ENCODE measurements at places on chromosomes 16 and 17.

DNA sequence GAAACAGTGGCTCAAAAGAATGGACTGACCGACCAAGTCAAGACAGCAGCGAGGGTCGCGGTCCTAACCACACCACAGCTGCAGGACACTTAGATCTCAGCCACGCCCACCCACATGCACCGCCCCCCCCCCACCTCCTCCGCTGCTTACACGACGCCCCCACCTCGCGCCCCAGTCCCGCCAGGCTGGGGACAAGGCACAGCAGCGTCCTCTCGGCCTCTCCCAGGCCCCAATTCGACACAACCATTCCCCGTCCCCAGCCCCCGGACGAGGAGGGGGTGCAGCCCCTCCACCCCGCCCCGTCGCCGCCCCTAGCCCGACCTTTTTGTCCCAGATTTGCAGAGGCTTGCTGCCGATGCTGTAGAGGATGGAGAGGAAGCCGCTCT lies 477 bp downstream of the CFAP20 start:
- peak; percentile 26 for DNase-seq

DNA sequence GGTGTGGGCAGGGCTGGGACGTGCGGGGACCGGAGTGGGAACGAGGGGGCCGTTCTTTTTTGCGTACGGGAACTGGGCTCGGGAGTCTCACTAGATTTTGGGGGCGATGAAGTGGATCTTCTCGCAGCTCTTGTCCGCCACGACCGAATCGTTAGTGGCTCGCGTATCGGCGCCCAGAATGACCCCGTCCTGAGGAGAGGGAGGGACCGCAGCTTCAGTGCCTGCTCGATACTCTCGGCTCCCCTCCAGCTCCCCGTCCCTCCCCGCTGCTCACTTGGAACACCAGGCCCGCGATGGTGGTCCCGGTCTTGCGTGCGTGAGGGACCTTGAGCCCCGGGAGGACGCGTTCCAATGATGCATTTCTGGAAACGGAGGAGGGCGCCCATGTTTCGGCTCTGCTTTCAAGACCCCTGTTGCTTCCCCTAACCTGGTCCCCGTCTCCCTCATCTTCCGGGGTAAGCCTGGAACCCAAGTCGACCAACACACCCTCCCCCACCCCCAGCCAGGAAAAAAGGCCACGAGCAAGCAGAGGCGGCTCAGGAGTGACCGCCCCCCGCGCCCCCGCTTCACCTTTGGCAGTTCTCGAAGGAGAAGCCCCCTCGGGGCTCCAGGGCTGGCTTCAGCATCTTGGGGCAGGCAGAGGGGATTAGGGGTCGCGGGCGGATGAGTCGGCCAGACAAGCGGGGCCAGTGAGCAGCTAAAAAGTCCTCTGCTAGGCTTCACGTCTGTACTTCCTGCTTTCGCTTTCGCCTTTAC lies at the start of gene PSMB10:
PSMB10 (minus strand) TSS at position 727 of the 756 bp plus-strand sequence; CDS start at position 626, 101 bp downstream.
- peak; percentile 40 for DNase-seq

DNA sequence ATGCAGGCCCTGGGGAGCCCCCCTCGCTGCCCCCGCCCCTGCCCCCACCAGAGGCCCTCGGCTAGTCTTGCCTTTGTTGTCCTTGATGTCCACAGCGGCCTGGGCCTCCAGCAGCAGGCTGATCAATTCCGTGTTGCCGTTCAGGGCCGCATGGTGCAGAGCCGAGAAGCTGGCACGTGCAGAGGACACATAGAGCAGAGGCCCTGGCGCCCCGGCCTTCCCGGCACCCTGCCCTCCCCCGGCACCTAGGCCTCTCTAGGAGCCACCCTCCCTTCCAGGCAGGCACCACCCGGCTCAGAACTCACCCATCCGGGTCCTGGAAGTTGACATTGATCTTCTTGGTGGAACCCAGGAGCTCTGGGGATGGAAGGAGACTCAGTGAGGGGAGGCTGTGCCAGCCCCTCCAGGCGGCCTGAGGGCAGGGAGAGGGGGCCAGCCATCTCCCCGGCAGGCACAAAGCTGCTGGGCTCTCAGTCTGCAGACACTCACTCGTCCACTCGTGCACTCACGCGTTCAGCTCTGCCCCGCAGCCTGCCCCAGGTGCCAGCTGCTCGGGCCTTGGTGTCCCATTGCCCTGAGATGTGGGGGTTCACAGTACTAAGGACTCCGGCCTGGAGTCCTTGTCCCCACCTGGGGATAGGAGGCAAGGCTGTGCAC lies 6.3 kb downstream of the CASKIN1 start:
- DNase-seq, result no peak

- DNase-seq, result no peak
Observed at GRCh38 chr16:49530427-49530970, 156.9 kb downstream of the C16orf78 start.

DNA sequence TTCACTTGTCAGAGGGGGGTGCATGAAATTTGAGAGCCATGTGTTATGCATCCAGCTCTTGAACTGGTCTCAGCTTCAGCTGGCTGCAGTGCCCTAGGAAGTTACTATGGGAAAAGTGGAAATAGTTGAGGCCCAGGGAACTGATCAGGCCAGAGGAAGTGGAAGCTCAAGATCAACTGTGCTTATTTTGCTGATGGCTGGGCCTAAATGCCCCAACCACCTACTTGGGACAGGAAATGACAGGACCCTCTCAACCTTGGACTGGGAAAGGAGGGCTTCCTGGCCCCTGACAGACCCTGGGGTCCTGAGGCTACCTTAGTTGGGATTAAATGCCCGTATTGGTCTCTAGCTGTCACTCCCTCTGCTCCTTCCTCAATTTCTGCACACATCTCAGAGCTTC lies 1.2 kb upstream of the TAOK2 start:
- no peak for DNase-seq

- DNase-seq, result peak; percentile 60
Observed at GRCh38 chr16:66923247-66923731, 2.0 kb downstream of the RRAD start.

GRCh38 chr16:51057102-51057793 lies 93.8 kb downstream of the SALL1 start:
- peak; percentile 25 for DNase-seq

DNA sequence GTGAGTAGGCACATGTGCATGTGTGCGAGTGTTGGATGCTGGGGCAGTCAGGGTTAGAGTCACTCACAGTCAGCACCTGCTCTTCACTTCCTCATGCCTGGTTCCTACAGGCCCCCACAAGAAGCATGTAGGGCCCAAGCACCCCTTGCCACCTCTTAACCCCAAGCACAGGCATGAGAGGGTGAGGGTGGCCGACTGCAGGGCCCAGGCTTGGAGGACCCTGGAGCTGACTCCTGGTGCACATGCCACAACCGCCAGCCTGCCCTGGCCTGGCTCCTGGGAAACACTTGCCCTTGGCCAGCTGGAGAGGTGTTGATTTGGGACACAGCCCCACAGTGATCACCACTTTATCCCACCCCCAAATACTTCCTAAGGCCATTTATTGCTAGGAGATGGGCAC lies 16.9 kb upstream of the CDRT15L2 start:
- no peak for DNase-seq

DNA sequence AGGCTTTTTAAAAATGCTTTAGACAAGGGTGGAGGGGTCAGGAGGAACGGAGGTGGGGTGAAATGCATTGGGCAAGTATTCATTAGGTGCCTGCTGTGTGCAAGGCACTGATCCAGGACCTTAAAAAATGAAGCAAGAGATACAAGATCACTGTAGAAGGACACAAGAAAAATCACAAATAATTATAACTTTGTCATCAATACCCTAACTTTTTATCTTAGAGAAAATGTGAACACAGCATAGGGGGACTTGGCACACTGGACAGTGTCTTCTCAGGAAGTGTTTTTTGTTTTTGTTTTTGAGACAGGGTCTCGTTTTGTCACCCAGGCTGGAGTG lies 7.0 kb downstream of the EPOP start:
- no peak for DNase-seq

- DNase-seq, result no peak
Observed at GRCh38 chr17:77944390-77945222, 13.9 kb upstream of the TNRC6C start.

GRCh38 chr16:15038689-15039088 lies 17.2 kb downstream of the NTAN1 start:
- DNase-seq, result peak; percentile 32

DNA sequence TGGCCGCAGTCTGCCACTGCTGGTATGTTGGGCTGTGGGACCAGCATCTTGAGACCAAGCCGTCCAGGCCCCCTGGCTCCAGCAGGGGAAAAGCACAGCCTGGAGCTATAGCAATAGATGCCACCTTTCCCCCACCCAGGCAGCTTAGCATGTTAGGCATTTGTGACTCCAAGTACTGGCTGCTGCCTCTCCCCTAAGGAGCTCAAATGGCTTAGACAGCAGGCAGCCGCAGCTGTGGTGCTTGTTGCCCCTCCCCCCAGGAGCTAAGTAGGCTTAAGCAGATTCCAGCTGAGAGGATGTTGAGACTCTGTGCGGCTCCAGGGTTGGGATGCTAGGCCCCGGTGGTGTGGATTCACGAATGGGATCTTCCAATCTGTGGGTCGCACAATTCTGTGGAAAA lies 88.8 kb upstream of the ANKFN1 start:
- peak; percentile 98 for DNase-seq

DNA sequence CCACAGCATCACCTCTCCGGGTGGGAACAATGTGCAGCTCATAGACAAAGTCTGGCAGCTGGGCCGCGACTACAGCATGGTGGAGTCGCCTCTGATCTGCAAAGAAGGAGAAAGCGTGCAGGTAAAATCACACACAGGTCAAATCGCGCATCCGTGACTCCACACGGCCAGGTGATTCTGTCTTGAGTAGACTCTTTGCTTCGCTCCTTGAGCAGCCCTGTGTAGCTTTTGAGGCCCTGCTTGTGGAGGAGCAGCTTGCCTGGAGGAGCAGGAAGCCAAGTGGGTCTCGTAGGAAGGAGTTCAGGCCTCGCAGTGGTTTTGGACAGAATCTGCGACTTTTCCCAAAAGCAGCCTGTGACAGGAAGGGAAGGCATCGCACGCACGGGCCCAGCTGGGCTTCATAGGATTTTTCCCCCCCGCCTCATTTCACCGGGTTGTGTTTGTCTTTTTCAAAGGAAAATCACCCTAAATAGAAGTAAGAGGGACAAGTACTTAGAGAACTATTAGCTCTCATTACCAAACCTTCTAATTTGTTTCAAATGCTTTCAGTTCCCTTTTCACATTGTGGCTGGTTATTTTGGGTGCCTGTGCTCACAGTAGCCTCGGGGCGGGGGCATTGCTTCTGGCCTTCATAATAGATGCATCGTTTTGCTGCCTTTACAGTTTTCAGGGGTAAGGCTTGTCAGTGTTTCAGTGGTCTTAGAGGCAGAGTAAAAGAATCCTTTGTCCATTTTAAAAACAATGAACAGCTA lies 71.5 kb downstream of the SEC14L1 start:
- no peak for DNase-seq

- no peak for DNase-seq
Observed at GRCh38 chr17:55053855-55054254, 85.3 kb downstream of the STXBP4 start.

GRCh38 chr17:8283356-8283755 lies 5.1 kb upstream of the RANGRF start:
- DNase-seq, result no peak

GRCh38 chr16:89890200-89890599 lies 16.8 kb downstream of the TCF25 start:
- DNase-seq, result no peak

- no peak for DNase-seq
Observed at GRCh38 chr17:80354336-80354735, 60.6 kb upstream of the ENDOV start.

DNA sequence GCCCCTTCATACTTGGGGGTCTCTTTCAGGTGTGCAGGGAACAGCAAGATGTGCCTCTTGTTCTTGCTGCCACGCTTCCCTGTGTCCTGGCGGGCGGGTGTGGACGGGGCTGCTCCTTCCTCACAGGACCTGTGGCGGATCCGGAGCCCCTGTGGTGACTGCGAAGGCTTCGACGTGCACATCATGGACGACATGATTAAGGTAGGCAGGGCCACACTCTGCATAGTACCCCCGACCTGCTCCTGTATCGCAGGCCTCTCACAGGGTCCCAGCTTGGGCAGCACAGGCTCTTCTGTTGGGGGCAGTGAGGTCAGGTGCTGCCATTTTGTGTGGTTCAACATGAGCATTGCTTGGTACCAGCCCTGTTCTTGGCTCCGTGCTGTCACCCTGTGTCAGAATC lies 42.5 kb downstream of the PRMT7 start:
- no peak for DNase-seq

GRCh38 chr17:9241371-9241712 lies 220.0 kb downstream of the NTN1 start:
- no peak for DNase-seq

All from WERI-Rb-1 (cell line).